ENCODE measurements at places on chromosomes 5 and 9. TPM values are rescaled to one million over a fixed set of nuclear protein-coding genes. Genes with fewer than 3 reads are reported as not detected.

Gene ALDOB
- total RNA-seq, result 0.23 TPM

Gene GPR21
- 14.3 TPM for total RNA-seq

Gene INVS
- 23.3 TPM for total RNA-seq

Gene FAM114A2
- 22.6 TPM for total RNA-seq

Gene DOCK2
- 8.1 TPM for total RNA-seq

Gene CDKN2A
- 0.46 TPM for total RNA-seq

Gene MYO10
- 33.4 TPM for total RNA-seq

Gene AFAP1L1
- 5.5 TPM for total RNA-seq
